ENCODE measurements at places on chromosomes 4 and X.

DNA sequence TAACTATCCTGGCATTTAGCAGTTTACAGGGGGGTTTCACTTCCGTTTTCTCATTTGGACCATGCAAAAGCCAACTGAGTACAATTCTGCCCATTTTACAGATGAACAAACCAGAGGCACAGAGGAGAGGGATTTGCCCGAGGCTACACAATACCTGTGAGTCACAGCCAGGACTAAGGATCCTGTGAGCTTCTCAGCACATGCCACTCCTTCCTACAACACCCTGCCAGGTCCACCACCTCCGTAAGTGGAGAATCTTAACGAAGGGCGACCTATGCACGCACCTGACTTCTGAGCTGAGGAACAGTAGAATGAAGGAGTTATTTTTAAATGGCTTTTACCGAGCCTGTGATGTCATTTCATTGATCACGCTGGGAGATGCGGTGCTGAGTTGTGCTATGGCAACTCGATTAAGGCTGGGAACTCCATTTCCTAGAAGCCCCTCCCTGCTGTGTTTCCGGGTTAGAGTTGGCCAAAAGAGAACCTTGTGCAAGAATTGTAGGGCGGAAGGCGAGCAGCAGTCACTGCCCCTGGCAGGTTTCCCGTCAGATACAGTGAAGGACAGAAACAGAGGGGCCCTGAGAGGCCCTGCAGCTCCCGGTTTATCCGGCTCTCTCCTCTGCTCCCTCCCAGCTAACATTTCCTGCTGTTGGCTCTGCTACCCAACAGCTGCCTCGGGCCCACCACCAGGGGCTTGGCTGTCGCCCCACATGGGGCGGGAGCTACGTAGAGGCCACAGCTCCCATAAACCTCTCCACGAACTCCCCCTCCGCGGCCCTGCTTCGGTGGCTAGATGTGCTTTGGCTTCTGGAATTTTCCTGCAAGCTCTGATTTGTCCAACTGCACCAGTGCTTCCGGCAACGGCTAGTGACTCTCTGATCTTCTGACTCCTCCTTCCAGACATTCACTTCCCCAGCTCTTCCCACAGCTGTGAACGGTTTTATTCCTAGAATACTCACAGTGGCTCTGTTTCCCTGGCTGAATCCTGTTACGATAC, 75.1 kb upstream of the USP9X start:
- DNase-seq: peak; percentile 87

DNA sequence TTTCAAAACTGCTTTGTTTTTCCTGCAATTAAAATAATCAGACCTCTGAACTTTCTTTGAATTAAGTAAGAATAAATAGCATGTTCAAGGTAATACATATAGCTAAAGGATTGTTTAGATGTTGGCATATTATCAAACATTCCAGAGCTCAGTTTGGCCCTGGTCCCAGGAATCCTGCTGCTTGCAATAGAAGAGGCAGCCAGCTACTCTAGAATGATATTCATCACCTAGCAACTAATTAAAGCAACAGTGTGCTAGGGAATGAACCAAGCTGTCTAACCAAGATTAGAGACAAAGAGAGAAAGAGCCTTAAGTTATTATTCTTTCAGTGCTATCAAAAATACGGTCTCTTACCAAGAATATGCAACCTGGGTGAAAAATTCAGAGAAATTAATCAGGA, 460.9 kb downstream of the GABRG1 start:
- DNase-seq: peak; percentile 37

DNA sequence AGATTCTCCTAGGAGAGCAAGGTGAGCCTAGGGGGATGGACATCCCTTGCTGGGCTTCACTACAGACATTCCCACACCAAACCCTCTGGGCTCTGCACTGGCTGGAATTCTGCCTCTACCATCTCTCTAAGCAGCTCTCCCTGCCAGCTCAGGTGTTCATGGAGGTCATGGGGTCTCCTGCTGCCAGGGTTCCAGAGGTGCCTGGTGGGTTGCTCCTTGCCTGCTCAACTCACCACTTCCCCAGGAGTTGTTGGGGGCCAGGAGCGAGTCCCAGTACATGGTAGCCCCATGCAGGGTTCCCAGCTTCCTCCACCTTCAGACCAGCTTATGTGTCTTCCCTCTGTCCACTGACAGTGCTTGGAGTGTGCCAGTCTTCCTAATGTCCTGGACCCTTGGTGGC, 167.8 kb upstream of the PAQR3 start:
- DNase-seq: no peak

DNA sequence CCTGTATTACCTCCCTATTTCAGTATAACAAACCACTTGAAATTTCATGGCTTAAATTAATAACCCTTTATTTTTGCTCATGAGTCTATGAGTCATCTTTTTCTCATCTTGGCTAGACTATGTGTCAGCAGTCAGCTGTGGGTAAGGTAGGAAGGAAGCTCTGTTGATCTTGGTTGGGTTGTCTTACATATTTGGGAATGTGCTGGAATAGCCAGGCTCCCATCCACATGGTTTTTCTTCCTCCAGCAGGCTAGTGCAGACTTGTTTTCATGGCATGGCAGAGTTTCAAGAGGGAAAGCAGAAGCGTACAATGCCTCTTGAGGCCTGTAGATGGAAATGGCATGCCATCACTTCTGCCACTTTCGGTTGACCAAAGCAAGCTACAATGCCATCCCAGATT, 89.7 kb downstream of the LINC00632 start:
- peak; percentile 81 for DNase-seq

GRCh38 chr4:110737931-110738330, 115.1 kb upstream of the PITX2 start:
- no peak for DNase-seq

GRCh38 chr4:151804821-151805220, 44.0 kb upstream of the GATB start:
- DNase-seq: no peak

GRCh38 chr4:8702020-8702495, 109.5 kb downstream of the CPZ start:
- DNase-seq: no peak

DNA sequence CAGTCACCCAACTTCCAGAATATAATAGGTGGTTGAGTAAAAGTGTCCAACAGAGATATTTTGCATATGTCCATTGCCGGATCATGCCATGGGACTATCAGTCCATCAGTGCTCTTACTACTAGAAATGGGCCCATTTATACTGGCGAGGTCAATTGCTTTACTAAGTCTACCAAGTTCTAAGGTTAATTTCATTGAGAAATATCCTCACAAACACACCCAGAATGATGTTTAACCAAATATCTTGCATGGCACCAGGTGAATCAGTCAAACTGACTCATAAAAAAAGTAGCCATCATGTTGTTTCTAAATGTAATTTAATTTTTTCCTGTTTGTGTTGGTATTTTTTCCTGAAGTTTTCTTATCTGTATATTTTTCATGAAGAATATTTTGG, 1217.0 kb downstream of the RAPGEF2 start:
- peak; percentile 73 for DNase-seq

DNA sequence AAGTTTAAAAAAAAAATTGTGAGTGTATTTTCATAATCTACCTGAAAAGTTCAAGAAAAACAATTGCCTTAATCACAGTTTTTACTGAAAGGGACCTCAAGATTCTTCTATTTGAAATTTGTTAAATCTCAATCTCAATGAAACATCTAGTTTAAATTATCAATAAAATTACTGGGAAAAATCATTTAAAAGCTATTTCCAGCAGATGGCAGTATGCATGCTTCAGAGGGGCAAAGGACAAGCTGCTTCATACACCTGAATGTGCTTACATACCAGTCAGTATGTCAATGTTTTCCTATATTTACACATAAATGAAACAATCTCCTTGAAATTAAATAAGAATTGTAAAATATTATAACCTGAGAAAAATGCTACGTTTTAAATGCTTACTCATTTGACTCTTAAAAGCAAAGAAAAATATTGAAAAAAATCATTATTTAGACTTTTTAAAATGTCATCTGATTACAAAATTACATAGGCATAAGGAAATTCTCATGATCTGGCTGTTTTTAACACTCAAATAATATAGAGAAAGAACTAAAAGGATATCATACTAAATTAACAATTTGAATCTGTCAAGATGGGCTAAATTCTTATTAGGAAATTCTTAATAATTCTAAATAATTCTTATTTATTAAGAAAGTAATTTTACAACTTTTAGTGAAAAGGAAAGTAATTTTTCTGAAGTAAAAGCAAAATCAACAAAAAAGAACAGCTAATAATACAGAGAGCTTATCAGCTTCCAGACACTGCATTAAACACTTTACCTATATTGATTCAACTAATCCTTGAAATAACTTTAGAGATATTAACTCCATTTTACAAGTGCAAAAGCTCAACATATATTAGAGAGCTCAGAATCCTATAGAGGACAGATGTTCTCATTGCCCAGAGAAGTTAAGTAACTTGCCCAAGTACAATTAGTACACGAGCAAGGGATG, 242.1 kb downstream of the ADAMTS3 start:
- peak; percentile 64 for DNase-seq

DNA sequence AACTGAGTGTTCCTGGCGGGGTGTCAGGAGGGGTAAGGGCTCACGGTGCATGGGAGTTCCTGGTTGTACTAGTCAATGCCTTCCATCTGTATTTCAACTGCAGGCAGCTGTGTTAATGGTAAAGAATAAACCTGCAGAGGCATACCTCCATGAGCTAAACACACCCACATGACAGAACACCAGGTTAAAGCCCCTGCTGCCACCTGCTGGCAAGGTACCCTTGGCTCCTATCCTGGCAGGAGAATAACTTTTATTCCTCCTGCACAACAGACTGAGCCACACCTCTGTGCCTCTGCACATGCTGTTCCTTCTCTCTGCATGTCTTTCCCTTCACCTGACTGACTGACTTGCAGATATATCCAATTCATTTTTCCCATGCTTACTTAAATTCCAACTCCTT, 11.1 kb downstream of the ITIH6 start:
- peak; percentile 36 for DNase-seq

Measured in epithelial cell of esophagus (primary cell).